ENCODE measurements at places on chromosomes 12 and 14. TPM values are rescaled to one million over a fixed set of nuclear protein-coding genes. Genes with fewer than 3 reads are reported as not detected.

Gene JDP2
- 9.5 TPM for polyA plus RNA-seq

Gene STAC3
- 0.35 TPM for polyA plus RNA-seq

Gene C12orf50
- polyA plus RNA-seq: not detected

Gene C12orf54
- polyA plus RNA-seq: 1.9 TPM

Gene KCNA5
- not detected for polyA plus RNA-seq

Gene CDKN3
- polyA plus RNA-seq: 47.2 TPM

Gene FGF6
- not detected for polyA plus RNA-seq

Gene PGF
- 24.0 TPM for polyA plus RNA-seq

Gene FAIM2
- polyA plus RNA-seq: not detected

Gene TAC3
- not detected for polyA plus RNA-seq

Gene RHOJ
- 11.2 TPM for polyA plus RNA-seq

Gene POLR3B
- 8.9 TPM for polyA plus RNA-seq

DNA sequence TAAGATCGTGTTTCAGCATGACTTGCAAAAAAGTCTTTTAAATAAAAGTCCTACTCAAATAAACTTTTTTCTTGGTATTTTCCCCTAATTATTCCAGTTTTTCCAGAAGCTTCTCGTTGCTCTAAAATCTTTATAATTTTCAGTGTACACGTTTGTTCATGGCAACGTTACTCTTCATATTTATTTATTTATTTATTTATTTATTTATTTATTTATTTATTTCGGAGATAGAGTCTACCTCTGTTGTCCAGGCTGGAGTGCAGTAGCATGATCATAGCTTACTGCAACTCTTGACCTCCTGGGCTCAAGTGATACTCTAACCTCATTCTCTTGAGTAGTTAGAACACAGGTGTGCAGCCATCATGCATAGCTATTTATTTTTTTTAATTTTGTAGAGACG, 438.3 kb upstream of the MDGA2 start:
- no peak for DNase-seq

DNA sequence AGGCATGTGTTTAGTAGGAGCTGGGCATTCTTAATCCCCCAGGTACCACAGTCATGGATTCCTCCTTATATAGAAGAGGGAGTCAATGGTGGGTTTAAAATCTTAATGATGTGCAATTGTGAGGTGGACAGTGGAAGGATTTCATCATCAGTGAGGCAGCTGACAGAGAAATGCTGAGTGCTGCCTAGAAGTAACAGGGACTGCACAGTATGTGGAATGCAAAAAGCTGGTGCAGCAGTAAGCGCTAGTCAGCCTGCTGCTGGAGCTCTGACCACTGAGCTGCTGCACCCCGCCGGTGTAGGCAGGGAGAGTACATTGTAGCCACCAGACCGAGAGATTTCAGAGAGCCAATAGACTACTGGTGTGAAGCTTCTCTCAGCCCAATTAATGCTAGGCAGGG, 80.5 kb upstream of the DACT1 start:
- no peak for DNase-seq

- no peak for DNase-seq
Observed at GRCh38 chr14:64026600-64026999, 173.8 kb downstream of the SYNE2 start.

GRCh38 chr14:58362798-58363412, 32.8 kb upstream of the TOMM20L start:
- DNase-seq: peak; percentile 29

DNA sequence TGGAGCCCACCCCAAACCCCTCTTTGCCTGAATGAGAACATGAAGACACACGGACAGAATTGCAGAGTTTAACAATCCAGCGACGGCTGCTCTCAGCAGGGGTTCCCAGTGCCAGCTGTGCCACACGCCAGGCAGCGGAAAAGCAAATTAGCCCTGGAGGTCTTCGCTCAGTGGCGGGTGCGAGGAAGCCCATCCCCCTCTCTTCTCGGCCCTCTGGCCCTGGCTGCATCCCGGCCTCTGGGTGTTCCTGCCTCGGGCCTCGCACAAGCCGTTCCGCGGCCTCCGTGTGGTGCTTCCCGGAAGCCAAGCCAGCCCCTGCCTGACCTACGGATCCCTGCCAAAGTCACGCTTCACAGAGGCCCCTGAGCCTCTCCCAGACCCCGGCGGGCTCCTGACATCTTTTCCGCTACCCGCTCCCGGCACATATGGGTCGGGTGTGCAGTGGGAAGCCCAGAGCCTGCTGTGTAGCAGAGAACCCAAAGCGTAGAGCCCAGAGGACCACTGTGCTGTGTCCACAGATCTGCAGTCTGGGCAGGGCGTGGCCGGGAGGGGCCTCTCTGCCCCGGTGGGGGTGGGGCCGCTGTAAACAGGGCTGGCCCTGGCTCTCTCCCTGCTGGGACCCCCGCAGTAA, 70.7 kb upstream of the GALNT9 start:
- no peak for DNase-seq

DNA sequence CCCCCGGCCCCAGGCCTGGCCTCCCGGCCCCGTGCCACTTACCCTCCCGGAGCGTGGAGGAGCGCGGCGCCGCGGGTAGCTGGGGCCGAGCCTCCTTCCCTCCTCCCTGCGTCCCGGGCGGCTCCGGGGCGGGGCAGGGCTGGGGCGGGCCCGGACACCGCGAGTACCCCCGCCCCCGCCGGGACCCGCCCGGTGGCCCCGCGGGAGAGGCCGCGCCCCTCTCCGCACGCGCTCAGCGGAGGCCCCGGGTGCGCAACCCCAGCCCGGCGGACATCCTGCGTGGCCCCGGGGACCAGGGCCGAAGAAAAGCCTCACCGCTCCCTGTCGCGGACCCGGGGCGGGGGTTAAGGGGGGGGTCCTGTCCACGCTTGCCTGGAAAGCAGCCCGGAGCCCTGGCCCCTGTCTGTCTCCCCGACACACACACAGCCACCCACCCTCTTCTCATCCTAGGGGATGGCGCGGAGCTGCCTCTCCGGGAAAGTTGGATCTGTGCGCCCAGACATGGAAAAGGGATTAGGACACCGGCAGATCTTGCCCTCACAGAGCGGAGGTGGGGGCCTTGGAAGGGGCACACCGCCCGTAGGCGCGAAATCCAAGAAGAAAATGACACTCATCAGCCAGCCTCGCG, at the start of gene SYNE3:
Gene SYNE3, minus strand, starts transcription at position 97 of the 628 bp plus-strand sequence. CDS start 40,829 bp downstream, outside the sequence.
- no peak for DNase-seq

- no peak for DNase-seq
Observed at GRCh38 chr14:56224229-56224628, 106.0 kb downstream of the PELI2 start.

GRCh38 chr12:100793182-100793581, 1.4 kb upstream of the ANO4 start:
- DNase-seq: peak; percentile 63

GRCh38 chr14:34785223-34786006, 71.0 kb upstream of the CFL2 start:
- no peak for DNase-seq

GRCh38 chr12:113070117-113070906, 13.8 kb downstream of the DTX1 start:
- no peak for DNase-seq

GRCh38 chr12:123264642-123265041, 7.0 kb downstream of the CDK2AP1 start:
- no peak for DNase-seq

DNA sequence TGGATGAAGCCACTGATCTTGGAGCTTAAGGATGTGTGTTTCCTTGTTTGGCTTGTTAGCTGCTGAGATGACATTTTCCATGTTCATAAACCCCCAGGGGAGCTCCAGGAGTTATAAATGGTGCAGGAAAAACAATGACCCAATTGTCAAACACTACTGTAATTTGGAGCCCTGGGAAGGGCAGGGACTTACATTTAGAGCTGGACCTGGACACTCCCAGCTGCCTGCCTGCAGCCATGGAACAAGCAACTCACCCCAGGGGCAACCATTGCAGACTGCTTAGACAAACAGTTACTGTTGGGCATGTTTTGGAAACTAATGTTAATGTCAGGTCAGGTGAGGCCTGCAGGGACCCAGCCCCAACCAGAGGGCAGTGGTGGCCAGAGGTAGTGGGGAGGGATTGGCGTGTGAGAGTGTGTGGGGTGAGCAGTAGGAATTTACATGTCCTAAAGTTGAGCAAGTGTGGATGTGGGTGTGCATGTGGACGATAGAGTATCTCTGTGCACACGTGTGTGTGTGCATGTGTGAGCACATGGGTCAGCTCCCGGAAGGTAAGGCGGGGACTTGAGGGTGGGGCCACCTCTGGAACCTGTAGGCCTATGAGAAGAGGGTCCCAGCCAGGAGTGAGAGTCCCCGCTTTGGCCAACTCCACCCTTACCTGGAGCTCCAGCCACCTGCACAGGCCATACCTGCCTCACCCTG, 86.4 kb upstream of the NOS1 start:
- no peak for DNase-seq

- DNase-seq: no peak
Observed at GRCh38 chr12:15173142-15173541, 48.1 kb downstream of the RERG start.

- DNase-seq: peak; percentile 80
Observed at GRCh38 chr12:49201595-49202295, 12.9 kb upstream of the TUBA1A start.

DNA sequence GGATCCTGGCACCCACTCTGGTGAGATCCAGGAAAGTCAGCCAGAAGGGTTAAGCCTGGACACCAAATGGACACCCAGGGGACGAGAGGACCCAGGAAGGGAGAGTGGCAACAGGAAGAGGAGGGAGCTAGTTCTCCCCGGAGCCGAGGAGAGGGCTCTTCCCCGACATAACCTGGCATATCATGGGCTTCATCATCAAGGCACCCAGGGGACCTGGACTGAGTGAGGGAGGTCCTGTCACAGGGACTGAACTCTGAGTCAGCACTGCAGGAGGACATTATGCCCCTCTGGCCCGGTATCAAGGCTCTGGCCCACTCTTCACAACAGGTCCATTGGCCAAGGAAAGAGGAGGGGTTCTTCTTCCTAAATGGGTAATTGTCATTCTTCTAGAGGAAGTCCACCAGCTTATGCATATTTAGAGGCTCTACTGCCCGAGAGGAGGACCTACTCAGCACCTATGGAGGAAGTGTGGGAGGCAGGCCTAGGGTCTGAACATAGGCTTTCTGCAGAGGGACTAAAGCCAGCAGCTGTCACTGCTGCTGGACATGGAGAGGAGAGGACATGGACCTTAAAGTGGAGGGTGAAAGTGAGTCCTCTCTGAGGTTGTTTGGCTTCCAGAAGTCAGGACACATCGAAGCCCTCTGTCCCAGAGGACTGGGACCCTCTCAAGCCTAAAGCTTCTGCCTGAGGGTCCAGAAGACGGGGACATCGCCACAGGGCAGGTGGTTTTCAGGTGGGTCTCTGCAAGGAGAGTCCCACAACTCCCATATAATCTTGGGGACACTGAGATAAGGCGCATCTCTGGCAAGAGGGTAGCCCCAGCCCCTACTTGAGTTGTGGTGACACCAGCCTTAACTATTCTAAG, 18.6 kb downstream of the ISCA2 start:
- DNase-seq: no peak

- no peak for DNase-seq
Observed at GRCh38 chr12:104750061-104750460, 208.0 kb downstream of the SLC41A2 start.

DNA sequence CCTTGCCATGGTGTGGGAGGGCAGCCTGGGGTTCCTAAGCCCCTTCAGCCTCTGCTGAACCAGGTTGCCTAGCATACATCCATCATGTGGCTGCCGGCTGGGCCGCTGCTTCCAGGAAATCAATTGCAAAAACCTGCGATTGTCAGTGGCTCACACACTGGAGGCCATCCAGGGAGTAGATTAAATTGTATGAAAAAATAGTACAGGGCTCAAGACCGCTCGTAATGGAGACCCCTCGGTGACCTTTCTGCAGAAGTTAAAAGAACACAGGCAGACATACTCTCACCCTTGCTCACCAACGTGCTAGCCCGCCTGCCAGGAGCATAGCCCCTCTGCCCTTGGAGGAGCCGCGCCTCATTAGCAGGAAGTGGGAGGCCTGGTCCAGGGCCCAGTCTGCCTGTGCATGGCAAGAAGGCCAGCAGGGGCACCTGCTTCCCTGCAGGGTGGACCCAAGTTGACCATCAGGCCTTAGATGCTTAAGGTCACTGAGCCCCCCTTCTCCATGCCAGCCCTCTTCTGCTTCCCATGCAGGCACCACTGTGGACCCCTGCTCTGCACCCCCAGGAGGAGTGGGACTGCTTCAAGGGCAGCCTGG, 31.4 kb upstream of the CIPC start:
- no peak for DNase-seq

DNA sequence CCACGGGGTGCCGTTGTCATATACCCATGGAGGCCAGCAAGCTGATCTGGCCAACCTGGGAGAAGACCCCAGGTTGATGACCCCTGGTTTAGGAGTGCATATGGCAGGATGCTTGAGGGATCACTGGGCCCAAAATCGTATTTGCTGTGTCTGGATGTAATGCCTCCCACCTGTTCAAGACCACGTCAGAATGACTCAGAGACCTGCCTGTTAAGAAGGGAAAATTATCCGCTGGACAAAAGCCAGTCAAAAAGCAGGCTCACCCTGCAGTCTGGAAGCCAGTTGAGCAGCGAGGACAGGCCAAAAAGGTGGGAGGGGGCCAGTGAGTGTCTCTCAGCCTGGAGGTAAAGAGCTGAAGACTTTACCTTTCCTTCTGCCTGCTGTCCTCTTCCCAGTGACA, 449.2 kb downstream of the DPF3 start:
- DNase-seq: peak; percentile 41

DNA sequence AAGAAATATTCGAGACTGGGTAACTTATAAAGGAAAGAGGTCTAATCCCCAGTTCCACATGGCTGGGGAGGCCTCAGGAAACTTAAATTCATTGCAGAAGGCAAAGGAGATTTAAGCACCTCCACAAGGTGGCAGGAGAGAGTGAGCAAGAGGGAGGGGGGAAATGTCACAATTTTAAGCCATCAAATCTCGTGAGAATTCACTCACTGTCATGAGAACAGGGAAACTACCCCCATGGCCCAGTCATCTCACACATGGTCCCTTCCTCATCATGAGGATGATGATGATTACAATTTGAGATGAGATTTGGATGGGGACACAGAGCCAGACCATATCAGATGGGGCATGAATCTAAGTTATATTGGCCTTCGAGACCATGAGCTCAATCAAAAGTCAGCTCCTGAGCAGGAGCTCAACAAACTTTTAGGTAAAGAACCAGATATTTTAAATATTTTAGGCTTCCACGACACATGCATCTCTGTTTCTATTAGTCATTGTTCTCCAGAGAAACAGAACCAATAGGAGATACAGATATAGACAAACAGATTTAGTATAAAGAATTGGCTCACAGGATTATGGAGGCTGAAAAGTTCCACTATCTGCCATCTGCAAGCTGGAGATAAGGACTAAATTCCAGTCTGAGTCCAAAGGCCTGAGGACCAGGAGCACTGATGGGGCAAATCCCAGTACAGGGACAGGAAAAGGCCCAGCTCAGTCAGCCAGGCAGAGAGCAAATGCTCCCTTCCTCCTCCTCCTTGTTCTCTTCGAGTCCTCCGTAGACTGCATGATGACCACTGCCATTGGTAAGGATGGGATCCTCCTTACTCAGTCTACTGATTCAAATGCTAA, 24.9 kb downstream of the DGLUCY start:
- DNase-seq: peak; percentile 20

DNA sequence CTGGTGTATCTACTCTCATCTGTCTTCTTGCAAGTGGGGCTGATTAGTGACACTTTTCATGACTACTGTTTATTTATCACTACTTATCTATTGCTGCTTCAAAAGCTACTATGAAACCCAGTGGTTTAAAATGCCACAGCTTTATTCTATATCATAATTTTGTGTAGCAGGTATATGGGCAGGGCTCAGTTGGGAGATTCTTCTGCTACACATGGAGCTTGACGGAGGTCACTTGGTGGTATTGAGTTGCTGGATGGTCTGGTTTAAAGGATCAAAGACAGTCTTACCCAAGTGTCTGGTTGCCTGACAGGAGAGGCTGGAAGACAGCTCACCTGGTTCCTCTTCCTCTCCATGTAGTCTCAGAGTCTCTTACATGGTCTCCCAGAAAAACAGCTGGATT, 222.7 kb downstream of the TMEM132D start:
- DNase-seq: no peak
